ENCODE measurements at places on chromosomes 5 and 9.

DNA sequence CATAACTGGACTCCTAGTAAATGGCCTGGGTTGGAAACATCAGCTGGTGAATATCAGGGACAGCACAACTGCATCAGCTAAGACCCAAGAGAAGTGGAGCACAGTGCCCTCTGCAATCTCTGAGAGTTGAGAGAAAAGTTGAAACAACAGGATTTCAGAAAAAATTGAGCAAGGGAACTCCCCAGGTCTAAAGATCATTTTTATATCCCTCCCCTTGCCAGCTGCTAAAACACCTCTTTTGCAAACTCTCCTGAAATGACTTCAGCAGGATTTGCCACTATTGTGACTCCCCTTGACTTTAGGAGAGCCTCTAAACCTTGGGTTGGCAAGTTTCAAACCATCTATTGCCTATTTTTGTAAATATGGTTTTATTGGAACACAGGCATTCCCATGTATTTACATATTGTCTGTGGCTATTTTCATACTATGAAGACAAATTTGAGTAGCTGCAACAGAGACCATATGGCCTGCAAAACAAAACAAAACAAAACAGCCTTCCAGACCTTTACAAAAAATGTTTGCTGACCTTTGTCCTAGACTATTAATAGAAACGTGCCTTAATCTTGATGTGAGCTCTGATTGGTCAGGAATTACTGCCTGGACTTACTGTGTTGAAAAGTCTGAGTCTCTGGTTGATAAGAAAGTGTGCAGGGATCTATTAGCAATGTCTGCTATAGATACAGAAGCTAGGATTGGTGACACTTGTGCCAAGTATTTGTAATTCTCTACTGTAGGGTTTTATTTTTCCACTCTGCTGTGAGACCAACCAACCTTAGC is 37.7 kb upstream of the PLPPR1 start:
- DNase-seq, result no peak

DNA sequence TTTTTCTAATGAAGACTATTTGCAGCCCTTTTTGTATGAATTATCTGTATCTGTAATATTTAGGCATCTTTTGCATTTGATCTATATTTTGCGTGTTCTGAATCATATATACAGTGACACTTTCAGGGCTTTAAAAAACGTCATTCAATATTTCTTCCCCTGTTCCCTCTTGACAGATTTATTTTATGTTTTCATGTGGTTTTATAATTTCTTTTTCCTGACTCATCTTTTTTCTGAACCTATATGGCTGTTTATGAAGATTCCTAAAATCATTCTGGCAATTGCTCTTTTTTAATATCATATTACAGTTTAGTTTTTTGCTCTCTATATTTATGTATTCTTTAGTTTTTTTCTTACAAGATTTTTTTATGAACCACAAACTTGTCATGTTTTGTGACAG is 67.6 kb downstream of the SMARCA2 start:
- no peak for DNase-seq

DNA sequence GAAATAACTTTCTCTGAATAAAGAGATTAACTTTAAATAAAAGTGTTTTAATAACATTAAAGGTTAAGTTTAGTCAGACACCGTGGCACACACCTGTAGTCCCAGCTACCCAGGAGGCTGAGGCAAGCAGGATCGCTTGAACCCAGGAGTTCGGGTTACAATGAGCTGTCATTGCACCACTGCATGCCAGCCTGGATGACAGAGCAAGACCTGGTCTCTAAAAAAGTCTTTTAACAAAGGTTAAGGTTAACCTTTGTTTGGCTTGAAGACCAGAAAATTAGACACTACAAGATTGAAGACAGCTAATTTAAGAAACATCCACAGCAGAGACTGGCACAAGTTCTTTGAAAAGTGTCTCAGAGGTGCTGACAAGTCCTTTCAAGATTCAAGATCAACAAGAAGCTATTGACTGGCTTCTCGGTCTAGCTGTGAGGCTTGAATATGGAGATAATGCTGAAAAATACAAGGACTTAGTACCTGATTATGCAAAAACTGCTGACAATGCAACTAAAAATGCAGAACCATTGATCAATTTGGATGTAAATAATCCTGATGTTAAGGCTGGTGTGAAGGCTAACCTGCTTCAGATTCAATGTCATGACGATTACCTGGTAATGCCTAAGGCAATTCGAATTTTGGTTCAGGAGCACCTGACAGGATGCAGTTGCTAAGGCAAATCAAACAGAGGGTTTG is 48.8 kb downstream of the FAM81B start:
- DNase-seq, result no peak

- DNase-seq, result no peak
These were observed 5.5 kb downstream of the PTBP3 start for GRCh38 chr9:112327718-112328450.

- no peak for DNase-seq
These were observed 11.5 kb downstream of the GFPT2 start for GRCh38 chr5:180341595-180341994.

DNA sequence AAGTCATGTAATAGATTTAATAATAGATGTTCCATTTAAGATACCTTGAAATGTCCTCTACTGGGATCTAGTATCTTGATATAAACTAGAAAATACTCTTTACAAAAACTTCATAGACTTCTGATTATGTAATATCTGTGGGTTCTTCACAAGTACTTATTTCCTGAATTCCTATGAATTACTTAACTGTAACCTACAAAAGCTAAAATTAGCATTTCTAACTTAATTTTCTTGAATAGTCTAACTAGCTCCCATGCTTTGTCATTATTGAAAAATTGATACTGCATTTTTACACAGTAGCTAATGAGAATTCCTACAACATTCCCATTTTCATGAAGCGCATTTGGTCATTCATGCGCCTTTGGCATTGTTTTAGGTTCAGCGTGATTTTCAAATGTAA is 1828.2 kb downstream of the MAT2B start:
- no peak for DNase-seq

- no peak for DNase-seq
These were observed 7.8 kb upstream of the MYOZ3 start for GRCh38 chr5:150653145-150653761.

DNA sequence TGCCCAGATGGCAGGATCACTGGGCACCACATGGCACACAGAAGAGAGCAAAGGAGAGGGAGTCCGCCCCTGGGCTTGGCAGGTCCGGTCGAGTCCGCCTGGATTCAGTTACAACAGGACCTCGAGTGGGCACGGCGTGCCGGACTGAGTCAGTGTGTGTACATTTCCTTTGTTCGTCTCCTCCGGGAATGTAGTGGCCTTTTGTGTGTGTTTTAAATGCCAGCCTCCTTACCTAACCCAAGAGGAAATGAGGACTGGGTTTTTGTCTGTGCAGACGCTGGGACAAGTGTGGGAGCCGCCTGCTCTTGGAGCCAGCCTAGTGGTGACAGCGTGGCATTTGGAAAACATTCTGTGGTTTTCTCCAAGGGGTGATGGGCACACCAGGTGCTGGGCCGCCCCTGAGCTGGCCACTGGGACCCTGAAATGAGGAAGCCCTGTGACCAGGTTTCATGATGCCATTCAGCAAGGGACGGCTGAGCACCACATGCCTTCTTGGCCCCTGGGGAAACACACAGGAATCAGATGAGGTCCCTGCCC is 9.6 kb downstream of the NEK6 start:
- no peak for DNase-seq

DNA sequence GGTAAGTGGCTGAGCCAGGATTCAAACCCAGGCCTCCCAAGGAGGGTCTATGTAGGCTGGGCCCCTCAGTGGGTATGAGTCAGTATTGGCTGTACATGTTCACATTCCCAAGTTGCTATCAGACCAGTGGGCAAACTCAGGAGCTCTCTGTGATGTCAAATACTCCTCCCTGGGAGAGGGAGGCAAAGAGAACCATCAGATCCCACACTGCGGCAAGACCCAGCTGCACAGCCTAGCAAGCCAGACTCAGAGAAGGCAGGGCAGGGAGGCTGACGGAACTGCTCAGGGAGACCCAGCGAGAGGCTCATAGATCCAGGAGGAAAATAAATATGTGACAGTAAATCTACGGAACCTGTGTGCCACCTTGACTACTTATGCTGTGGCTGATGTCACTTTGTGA is 42.6 kb upstream of the SAP30L start:
- DNase-seq, result no peak

- no peak for DNase-seq
These were observed 498.5 kb upstream of the TYRP1 start for GRCh38 chr9:12194731-12195130.

GRCh38 chr5:122081541-122081940 is 3.5 kb upstream of the LOX start:
- DNase-seq, result no peak

GRCh38 chr9:13502484-13502883 is 223.0 kb upstream of the MPDZ start:
- DNase-seq, result no peak

DNA sequence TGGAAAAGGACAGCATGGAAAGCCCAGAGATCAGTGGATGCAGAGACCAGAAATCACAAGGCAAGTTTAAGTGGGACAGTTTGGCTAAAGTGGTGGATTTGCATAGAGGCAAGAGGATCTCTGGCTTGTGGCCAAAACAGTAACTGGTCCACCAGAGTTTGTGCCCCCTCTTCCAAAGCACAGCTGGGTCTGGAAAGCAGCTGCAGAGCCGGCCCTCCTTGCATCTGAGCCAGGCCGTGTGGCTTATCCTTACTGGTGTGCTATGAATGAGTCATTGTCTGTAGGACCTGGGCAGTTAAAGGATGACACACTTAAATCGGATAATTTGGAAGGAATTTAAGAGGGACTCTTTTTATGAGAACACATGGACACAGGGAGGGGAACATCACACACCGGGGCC is 146.6 kb downstream of the PIP5K1B start:
- no peak for DNase-seq

- DNase-seq, result no peak
These were observed 121.0 kb upstream of the RETREG1 start for GRCh38 chr5:16737620-16738364.

- no peak for DNase-seq
These were observed 140.9 kb downstream of the HSPA4 start for GRCh38 chr5:133192716-133193115.

DNA sequence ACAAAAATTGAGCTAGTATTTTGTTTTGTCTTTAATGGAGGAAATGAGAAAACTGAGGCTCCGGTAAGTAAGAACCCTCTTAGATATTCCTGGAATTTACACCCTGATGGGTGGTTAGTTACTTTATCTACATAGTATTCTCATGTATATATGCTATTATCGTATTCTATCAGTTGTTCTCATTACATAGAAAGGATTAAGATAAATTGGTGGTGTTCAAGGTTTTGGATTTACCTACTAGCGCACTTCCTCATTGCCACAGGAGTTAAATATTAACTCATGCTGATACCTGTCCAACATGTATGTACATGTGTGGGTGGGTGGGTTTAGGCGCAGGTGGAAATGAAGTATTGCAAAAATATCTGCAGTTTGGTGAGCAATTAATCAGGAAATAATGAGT is 61.1 kb upstream of the IFNE start:
- DNase-seq, result no peak

GRCh38 chr9:106745457-106745856 is 117.5 kb upstream of the ZNF462 start:
- DNase-seq, result no peak

GRCh38 chr5:159854916-159855315 is 61.4 kb upstream of the ADRA1B start:
- no peak for DNase-seq

DNA sequence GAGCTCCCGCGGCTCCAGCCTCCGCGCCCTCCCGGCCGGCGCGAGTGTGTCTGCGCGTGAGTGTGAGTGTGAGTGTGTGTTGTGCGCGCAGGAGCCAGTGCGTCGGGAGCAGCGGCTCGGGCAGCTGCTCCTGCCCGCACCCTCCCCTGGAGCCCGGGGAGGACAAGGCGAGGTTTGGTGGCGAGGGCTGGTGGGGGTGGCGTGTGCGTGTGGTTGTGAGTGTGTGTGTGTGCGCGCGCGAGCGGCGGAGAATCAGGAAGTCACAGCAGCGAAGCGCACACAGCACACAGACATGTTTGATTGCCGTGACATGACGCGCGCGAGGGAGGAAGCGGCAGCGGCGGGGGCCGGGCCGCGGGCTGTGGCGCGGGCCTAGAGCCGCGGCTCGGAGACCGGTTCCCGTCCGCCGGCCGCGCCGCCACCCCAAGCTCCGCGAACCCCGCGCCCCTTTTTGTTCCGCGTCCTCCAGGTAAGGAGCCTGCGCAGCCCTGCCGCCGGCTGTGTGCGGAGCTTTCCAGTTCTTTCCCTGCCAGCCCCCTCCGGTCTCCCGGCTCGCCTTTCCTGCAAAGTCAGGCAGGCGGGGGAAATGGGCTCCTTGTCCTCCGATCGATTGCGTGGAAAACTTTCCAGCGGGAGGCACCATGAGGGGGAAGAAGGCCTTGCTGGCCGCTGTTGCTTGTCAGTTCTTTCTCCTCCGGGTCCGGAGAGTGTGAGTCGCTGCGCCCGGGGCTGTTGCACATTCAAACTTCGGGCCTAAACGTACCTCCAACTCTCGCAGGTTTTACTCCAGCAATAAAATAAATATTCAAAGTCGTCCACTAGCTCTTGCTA is 2.4 kb downstream of the SMARCA2 start:
- DNase-seq, result peak; percentile 47

DNA sequence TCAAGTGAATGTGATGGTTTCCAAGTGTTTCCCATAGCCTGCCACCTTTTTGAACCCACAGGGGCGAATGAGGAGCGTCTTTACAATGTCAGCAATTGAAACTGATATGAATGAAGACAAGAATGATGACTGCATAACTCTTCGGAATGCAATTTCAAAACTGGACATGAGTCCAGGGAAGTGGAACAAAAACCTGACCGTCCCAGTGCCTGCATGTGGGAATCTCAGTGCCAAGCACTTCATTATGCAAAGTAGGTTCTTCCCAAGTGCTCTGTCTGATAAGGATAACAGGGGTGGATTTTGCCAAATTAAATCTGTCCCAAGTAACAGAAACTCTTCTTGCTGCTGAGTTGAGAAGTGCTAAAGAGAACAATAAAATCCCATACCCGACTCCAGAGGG is 243.8 kb upstream of the ADAMTS16 start:
- no peak for DNase-seq

GRCh38 chr5:75351139-75351926 is 14.3 kb downstream of the HMGCR start:
- no peak for DNase-seq

- DNase-seq, result no peak
These were observed 163.4 kb downstream of the GHR start for GRCh38 chr5:42586625-42587024.

- DNase-seq, result no peak
These were observed 15.6 kb upstream of the FOXD1 start for GRCh38 chr5:73464016-73464745.

- no peak for DNase-seq
These were observed 21.0 kb downstream of the LSM11 start for GRCh38 chr5:157764531-157764930.

DNA sequence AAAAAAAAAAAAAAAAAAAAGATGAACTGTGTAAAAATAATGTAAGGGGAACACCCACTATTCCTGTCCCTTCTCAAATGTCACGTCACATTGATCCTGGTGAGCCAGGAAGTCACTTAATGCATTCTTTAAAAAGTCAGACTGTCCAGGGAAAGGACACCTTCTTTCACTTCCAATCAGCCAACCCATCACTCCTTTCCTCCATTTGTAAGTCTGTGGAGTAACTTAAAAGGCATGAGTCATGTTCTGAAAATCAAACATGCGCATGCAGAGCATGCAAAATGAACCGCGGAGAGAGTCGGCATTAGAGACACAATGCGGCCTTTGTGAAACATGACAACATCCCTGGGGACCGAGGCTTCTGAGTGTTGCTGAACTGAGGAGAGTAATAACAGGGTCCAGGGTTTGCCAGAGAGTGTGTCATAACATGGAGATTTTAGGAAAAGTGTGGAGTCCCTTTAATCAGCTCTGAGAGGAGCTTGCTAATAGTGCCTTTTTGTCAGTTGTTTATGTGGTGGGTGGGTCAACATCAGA is 77.6 kb upstream of the SEMA6A start:
- no peak for DNase-seq
